ENCODE measurements at places on chromosomes 12 and 14. TPM values are rescaled to one million over a fixed set of nuclear protein-coding genes. Genes with fewer than 3 reads are reported as not detected.

DNA sequence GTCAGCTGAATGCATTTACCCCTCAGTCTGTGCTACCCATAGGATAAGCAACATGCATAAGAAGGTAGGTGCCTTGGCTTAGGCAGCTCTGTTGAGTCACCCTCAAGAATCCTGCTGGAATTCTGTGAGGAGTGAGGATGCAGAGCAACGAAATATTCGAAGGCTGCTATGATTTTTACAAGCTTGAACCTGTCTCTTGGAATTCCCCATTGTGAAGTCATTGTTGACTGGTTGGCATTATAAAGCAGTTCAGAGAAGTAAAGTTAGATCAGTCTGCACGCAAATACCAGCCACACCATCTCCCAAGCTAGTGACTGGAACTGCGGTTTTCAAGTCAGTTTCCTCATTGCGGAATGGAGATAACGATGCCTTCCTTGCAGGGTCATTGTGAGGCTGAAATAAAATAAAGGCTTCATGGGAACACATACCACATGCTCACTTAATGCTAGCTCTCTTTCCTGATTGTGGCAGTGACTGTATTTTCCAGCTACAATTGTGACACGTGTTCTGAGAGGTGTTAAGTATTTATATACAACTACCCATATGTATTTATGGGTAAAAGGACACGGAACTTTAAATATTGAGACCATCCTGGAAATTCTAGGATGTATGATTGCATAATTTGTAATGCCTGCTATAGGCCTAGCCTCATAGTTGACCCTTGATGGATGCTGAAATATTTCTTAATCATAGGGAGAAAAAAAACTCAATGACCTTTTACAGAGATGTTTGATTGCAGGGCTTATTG lies 96.7 kb downstream of the ETV6 start:
- no peak for DNase-seq

- DNase-seq: peak; percentile 43
These were observed 59.6 kb downstream of the DIP2B start for GRCh38 chr12:50564237-50564947.

GRCh38 chr12:132460571-132460970 lies 29.4 kb upstream of the FBRSL1 start:
- DNase-seq: no peak

PTPRR gene
- not detected for total RNA-seq

PRKAB1 gene
- total RNA-seq: 19.9 TPM

CARMIL3 gene
- not detected for total RNA-seq

ATP23 gene
- total RNA-seq: 10.1 TPM
